ENCODE measurements at places on chromosomes 16 and 17. TPM values are rescaled to one million over a fixed set of nuclear protein-coding genes. Genes with fewer than 3 reads are reported as not detected.
A peak's percentile ranks its signal among the peaks of the same experiment; 100 is the strongest.

DNA sequence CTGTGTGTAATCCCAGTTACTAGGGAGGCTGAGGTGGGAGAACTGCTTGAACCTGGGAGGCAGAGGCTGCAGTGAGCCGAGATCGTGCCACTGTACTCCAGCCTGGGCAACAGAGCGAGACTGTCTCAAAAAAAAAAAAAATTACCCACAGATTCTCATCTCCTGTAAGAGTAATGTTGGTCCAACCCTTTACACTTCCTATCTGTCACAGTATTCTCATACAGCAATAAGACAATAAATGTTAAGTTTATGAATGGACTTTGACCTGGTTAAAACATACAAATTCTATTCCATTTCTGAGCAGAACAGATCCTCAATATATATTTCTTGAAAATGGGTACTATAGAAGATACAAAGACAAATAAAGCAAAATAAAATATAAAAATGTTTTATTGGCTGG lies 30.4 kb upstream of the TAOK1 start:
- H3K36me3 ChIP-seq, result no peaks in the 10 kb centered on the region
- H3K27ac ChIP-seq, result no peak overlapping the region
- no peak for DNase-seq

DNA sequence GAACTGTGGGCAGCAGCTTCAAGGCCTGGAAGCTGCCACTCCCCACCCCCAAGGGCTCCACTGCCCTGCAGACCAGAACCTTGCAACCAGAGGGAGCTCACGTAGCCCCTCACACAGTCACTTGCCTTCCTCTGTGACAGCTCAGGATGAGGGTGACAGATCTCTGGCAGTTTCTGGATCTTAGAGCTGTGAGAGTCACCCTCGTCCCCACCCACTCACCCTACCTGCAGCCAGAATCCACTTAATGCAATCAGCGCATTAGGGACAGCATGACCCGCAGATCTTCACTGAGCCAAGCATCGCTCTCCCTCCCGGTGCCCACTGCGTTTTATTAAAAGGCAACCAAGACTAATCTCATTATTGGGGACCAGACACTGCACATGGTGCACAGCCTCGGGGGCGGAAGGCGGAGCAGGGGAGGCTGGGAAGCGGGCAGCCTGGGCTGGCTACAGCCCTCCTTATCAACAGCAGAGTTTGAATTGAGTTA lies 3.5 kb downstream of the CYB561 start:
- DNase-seq, result no peak
- H3K36me3 ChIP-seq, result no peaks in the 10 kb centered on the region
- no peaks in the 10 kb centered on the region for H3K27me3 ChIP-seq
- H3K4me1 ChIP-seq, result peaks cover 78% of the 10 kb centered on the region
- no peak overlapping the region for H3K4me3 ChIP-seq

DNA sequence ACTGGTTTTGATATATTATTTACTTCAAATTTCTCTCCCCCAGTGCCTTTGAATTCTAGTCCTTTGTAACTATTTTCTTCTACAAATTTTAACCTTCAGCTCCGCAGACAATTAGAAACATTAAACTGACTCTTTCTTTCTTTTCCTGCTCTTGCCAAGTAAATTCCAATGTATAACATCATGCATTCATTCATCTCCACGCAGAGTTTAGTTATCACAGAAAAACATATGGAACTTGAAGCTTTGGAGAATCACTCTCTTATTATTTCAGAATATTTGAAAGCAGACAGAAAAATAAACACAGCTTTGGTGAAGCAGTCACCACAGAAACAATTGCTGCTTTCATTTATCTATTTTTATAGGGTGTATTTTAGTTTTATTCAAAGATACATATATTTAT lies 778.7 kb upstream of the CDH8 start:
- H3K4me1 ChIP-seq, result no peaks in the 10 kb centered on the region
- no peaks in the 10 kb centered on the region for H3K36me3 ChIP-seq
- H3K27me3 ChIP-seq, result no peaks in the 10 kb centered on the region
- no peak overlapping the region for H3K27ac ChIP-seq
- no peak overlapping the region for H3K4me3 ChIP-seq

- no peaks in the 10 kb centered on the region for H3K27me3 ChIP-seq
- peak overlapping the region; percentile 70 for H3K27ac ChIP-seq
- DNase-seq, result peak; percentile 76
Measured at GRCh38 chr16:67013823-67014633, 14.9 kb upstream of the CBFB start.

DNA sequence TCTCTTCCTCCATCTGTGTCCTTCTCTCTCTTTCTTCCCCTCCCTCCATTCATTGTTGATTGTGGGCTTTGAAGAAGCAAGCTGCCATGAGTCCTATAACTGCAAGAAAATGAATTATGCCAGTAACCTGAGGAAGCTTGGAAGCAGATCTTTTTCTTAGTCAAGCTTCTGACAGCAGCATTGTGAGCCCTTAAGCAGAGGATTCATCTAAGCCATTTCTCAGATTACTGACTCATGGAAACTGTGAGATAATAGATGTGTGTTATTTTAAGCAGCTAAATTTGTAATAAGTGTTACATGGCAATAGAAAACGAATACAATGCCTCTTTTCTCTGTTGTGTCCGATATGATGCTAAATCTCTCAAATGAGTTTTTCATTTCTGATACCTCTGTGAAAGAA lies 1109.7 kb downstream of the CDH11 start:
- peak overlapping the region; percentile 83 for H3K27ac ChIP-seq
- no peak for DNase-seq
- peaks cover 4% of the 10 kb centered on the region for H3K4me1 ChIP-seq
- no peaks in the 10 kb centered on the region for H3K27me3 ChIP-seq
- H3K36me3 ChIP-seq, result no peaks in the 10 kb centered on the region

CEP20 gene
- 35.9 TPM for total RNA-seq

DNA sequence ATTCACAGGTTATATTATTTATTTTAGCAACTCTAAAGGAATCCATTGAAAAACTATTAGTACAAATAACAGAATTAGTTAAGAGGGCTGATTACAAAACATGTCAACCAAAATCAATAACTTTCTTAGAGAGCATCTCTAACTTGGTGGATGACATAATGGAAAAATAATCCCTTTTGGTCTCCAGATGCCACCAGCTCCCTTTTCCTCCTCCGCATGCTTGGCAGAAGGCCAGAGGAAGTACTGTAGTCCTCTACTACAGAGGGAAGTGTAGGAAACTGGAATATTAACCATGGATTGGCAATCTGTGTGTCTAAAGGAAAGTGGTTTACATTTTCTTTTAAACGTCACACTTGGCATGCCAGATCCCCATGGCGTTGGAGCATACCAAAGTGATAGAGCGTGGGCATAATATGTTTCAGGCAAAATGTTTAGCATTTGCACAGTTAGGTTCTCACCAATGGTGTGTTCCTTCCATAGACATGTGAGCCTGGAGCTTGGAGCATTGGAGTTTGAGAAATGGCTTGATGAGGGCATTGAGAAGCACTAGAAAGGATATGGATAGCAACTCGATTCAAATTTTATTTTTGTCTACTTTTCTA lies 106.3 kb downstream of the PRKCB start:
- no peaks in the 10 kb centered on the region for H3K4me1 ChIP-seq
- H3K4me3 ChIP-seq, result no peak overlapping the region
- no peaks in the 10 kb centered on the region for H3K27me3 ChIP-seq
- H3K27ac ChIP-seq, result no peak overlapping the region
- DNase-seq, result no peak

GRCh38 chr16:260326-260725 lies 15.4 kb downstream of the RGS11 start:
- no peak overlapping the region for H3K27ac ChIP-seq
- H3K27me3 ChIP-seq, result no peaks in the 10 kb centered on the region
- H3K36me3 ChIP-seq, result peaks cover 72% of the 10 kb centered on the region
- no peaks in the 10 kb centered on the region for H3K4me1 ChIP-seq
- no peak overlapping the region for H3K4me3 ChIP-seq
- DNase-seq, result no peak

- H3K27ac ChIP-seq, result peak overlapping the region; percentile 94
- H3K36me3 ChIP-seq, result no peaks in the 10 kb centered on the region
- H3K4me3 ChIP-seq, result peak overlapping the region; percentile 85
- H3K4me1 ChIP-seq, result peaks cover 68% of the 10 kb centered on the region
- DNase-seq, result no peak
- H3K27me3 ChIP-seq, result no peaks in the 10 kb centered on the region
Measured at GRCh38 chr16:4316108-4316863, 419 bp downstream of the GLIS2 start.

Data from right atrium auricular region (tissue), 2 donors.